Stimulated activated CD8-positive, alpha-beta memory T cell treated with anti-CD3 and anti-CD28 coated beads, Interleukin-7, amount 100 ng/mL, for 48 hours (primary cell): ENCODE measurements at places on chromosomes 12 and 14.

GRCh38 chr14:56333359-56334292 lies 215.4 kb downstream of the PELI2 start:
- no peak for DNase-seq

GRCh38 chr14:51253880-51254279 lies 13.8 kb downstream of the TMX1 start:
- no peak for DNase-seq

DNA sequence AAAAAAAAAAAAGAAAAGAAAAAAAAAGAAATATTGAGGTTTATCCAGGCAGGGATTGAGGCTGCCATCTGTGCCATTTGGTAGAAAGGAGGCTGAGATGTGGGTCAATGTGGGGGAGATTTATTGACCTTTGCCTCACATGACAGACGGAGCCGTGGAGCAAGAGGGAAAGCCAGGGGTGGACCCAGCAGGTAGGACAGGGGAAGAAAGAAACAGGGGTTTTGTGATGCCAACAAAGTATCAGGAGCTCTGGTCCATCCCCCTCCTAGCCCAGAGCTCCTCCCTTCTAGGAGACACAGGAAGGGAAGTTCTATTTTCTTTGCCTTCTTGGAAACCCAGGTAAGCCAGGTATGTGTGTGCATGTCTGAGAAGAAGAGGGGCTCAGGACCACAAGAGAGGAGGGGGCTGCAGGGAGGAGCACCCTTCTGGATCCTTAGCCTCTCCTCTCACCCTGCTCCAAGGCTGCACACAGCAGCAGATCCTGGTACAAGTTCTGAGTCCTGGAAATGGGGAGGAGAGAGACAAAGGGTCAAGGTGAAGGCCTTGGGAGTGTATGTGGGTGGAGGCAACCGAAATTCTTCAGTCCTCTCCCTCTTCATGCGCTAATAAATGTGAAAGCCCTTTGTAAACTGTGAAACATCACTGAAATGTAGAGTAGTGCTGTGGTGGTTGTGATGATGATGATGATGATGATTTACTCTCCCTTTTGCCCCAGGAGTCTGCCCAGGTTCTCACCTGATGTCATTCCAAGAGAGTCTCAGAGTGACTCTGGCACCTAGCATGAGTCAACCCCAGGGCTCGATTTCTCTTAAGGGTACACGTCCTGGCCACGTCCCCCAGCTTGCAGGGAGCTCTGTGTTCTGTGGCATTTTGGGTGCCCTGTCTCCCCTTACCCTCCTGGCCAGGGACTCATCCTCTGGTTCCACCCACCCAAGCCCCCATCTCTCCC lies 26.3 kb downstream of the ZFP36L1 start:
- DNase-seq: no peak

DNA sequence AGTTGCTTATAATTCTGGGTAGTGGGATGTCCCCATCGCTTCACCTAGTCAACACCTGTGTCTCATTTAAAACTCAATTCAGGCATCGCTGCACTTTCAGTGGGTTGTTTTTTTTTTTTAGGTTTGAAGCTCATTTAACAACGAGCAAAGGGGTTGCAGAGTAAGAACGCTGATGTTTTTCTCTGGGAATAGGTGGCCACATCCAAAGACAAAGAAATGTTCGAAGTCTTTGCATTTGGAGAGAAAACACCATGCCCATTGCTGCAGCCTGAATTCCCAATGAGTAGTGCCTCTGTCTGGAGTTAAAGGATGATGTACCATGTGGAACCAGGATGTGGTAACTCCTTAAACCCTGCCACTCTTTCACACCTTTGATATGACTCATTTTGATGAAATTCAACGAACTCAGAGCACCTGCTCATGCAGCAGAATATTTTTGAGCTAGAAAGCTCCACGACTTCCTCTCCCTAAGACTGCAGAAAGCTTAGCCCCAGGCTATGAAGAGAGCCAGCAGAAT lies 35.1 kb upstream of the BATF start:
- DNase-seq: no peak

GRCh38 chr14:90521084-90521929 lies 124.5 kb downstream of the CALM1 start:
- no peak for DNase-seq

DNA sequence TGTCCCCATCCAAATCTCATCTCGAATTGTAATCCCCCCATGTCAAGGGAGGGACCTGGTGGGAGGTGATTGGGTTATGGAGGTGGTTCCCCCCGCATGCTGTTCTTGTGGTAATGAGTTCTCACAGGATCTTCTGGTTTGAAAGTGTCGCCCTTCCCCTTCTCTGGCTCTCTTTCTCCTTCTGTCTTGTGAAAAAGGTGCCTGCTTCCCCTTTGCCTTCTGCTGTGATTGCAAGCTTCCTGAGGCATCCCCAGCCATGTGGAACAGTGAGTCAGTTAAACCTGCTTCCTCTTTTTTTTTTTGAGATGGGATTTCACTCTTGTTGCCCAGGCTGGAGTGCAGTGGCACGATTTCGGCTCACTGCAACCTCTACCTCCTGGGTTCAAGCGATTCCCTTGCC lies 104.0 kb downstream of the CCDC91 start:
- DNase-seq: no peak

DNA sequence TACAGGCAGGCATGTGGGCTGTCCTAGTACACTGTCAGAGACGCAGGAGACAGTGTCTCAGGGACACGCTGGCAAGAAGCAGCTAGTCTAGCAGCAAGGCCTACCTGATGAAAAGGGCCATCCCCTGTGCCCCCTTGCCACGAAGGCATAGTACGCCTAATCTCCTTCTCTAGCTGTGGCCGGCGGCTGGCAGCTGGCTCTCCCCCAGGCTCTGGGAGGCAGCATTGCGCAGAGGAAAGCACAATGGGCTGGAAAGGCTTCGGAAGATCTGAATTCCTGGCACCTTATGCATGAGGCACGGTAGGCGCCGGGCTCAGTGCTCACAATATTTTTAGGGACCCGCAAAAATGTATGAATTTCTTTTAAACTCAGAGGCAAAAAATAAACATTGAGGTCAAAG lies 16.0 kb upstream of the PLEKHH1 start:
- no peak for DNase-seq

DNA sequence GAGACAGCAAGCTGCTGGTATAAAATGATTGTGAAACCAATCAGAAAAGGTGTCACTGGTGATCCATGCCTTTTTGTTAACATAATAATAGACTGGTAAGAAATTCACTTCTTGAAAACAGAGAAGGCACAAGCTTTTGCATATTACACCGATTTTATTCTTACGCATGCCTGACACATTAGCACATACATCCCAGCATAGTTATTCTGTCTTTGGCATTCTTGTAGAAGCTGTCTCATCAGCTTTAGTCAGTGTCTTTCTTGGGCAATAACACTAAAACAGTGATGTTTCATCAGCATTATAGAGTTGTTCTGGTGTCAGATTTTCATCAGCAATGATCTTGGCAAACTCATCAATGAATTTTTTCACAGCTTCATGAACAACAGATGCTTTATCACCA lies 283.4 kb upstream of the TMTC1 start:
- no peak for DNase-seq

- no peak for DNase-seq
Observed at GRCh38 chr12:6833189-6833890, 5.1 kb downstream of the P3H3 start.

DNA sequence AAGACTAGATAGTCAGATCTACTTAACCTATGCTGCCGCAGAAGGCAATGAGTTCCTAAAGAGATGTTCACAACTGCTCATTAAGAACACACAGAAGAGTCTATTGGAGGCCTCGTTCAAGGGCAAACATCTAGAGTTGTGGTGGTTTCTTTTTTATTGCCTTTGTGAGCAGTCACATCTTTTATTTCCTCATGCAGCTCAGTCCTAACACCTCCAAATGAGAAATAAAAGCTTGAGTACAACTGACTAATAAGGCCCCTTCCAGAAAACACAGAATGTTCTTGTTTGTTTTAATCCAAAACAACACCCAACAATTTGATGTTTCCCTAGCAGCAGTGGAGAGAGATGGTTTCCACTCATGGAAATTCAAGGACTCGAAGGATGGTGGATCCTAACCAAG lies 123.5 kb upstream of the NOS1 start:
- no peak for DNase-seq

GRCh38 chr12:83378186-83378727 lies 691.6 kb downstream of the TMTC2 start:
- DNase-seq: no peak

GRCh38 chr12:1587927-1588574 lies 6.3 kb downstream of the FBXL14 start:
- DNase-seq: no peak

- DNase-seq: no peak
Observed at GRCh38 chr12:71797531-71797930, 42.0 kb upstream of the TBC1D15 start.

GRCh38 chr12:128091951-128092382 lies 175.0 kb upstream of the TMEM132C start:
- no peak for DNase-seq
